Activated CD4-positive, alpha-beta T cell treated with anti-CD3 and anti-CD28 coated beads, Interleukin-10, Interleukin-2, amounts not matched to agents 100 ng/mL and 50 ng/mL, durations not matched to agents 16 hours and 8 hours (primary cell): ENCODE measurements at places on chromosomes 1 and 21.

GRCh38 chr1:48245106-48245505 lies 22.6 kb downstream of the SLC5A9 start:
- DNase-seq = no peak

DNA sequence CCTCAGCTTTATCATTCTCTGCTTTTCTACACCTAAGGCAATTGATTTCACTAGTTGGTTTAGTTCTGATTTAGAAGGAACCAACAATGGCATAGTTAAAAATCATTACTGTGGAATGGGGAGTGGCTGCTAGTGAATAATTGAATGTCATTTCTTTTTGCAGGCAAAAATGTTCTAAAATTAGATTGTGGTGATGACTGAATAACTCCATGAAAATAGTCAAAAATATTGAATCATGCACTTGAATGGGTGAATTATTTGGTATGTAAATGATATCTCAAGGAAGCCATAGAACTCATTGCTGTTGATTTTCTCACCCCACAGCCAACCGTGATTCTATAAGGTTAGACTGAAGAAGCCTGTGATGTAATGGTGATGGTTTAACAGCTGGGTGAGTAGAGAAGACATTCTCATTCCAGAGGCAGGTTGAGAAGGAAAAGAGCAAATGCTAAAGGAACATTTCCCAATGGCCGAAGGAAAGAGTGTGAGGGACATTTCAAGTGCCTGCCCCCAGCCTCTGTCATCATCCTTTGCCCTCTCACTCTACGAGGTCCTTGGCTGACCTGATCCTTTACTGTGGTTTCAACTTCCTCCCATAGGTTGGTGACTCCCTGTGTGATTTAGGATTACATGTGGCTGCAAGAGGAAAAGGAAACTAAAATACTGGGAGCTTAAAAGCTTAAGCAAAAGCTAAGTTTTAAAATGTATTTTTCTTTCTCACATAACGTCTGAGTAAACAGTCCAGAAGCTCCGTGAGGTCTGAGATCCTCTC lies 12.5 kb downstream of the OVAAL start:
- no peak for DNase-seq

- no peak for DNase-seq
These were observed 672.6 kb upstream of the NEGR1 start for GRCh38 chr1:72954943-72955342.

- no peak for DNase-seq
These were observed 380 bp downstream of the COL18A1 start for GRCh38 chr21:45405271-45405818.

GRCh38 chr1:208151728-208152598 lies 92.2 kb downstream of the PLXNA2 start:
- no peak for DNase-seq

DNA sequence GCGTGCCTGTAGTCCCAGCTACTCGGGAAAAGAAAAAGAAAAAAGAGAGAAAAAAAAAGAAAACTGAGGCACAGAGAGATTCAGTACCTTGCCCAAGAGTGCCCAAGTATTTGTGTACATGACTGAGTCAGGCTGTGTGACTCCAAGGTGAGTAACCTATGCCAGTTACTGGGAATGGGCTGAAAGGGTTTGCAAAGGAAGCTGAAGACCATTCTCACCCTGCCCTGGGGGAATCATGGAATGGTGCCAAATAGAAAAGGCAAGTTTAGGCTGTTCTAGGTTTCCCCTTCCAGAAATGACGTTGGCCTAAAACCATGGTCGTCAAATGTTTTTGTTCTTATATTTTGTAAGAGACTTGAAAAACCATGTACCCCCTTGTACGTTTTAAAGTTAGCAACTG lies 37.9 kb upstream of the LRIG2 start:
- DNase-seq = no peak
